ENCODE measurements at places on chromosomes 4 and X.

- DNase-seq = no peak
Observed at GRCh38 chr4:39524161-39524957, 2.9 kb downstream of the UGDH start.

GRCh38 chrX:13440176-13440575, 120.3 kb upstream of the ATXN3L start:
- DNase-seq = no peak

GRCh38 chr4:101221294-101221693, 126.0 kb downstream of the PPP3CA start:
- no peak for DNase-seq

GRCh38 chrX:64842492-64842891, 133.8 kb downstream of the ZC4H2 start:
- peak; percentile 43 for DNase-seq

GRCh38 chrX:72272868-72273267, 4.2 kb downstream of the RPS4X start:
- no peak for DNase-seq

DNA sequence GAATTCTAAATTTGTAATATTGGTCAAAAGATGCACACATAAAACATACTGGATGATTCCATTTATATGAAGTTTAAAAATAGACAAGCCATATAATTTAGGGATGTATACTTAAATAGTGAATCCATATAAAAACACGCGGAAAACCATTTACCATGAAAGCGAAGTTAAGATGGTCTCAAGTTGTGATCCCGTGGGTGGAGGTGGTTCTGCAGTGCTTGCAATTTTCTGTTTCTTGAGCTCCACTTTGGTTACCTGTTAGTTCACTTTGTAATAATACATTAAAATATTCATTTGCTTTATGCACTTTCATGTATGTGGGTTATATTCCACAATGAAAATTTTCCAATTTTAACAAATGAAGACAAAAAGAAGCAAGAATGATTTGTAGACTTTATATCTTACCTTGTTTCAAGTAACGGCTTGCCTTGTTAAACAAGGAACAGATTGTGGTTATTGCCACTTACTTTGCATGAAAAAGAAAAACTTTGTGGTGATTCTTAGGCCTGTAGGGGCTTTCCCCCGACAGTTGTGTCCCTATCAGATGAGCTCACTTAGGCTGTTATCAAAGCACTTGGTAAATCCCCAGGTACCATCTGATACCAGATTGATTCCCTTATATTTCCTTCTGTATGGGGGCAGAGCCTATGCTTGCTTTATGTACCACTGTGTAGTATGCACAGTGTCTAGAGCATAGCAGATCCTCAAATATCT, 12.2 kb downstream of the UCP1 start:
- no peak for DNase-seq

- DNase-seq = no peak
Observed at GRCh38 chr4:98352396-98352795, 91.2 kb downstream of the RAP1GDS1 start.

DNA sequence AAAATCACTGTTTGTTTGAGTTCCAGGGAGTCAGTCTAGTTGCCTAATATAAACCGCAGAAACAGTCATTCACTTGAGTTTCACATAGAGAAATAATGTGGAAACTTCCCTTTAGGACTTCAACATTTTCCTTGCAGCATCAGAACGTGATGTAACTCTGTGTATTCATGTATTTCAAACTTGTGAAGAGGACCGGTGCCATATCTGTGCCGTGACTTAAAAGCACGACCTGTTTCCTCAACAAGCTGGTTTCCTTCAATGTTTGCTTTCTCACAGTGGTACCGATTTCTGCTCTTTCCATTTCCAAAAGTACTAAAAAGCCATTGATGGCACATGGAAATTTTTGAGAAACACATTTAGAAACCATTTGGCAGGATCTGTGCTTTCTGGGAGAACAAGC, 166.6 kb upstream of the RAPGEF2 start:
- no peak for DNase-seq

GRCh38 chr4:3374667-3375066, 67.1 kb upstream of the HGFAC start:
- DNase-seq = no peak

GRCh38 chr4:118776157-118776954, 59.6 kb downstream of the SEC24D start:
- no peak for DNase-seq

GRCh38 chr4:12005471-12005870, 576.8 kb upstream of the HS3ST1 start:
- DNase-seq = no peak

- DNase-seq = no peak
Observed at GRCh38 chr4:167100120-167100519, 134.2 kb downstream of the SPOCK3 start.

DNA sequence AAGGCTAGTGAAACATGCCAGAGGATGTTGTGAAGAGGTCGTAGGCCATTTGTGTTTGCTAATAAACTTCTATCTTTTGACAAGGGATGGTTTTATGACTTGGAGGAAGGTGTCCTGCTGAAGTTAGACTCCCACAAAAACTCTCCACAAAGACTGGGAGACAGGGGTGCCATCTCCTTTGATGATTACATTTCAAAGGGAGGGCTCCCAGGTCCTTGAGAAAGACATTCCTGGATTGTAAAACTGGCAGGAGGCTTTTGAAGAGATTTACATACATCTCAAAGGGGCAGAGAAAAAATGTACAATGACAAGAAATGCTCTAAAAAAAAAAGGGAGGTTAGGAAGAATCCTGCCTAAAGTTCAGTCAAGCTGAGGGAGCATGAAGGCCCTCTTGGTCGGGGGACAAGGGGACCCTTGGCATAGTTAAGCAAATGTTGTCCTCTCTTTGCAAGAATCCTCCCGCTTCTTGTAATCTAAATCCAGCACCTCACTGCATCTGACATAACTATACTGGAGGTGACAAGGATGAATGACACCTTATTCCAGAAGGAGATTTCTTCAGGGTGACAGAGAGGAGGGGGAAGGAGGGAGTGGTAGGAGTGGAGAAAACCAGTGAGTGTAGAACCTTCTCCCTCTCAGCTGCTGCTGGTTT, 41.1 kb upstream of the MGST2 start:
- DNase-seq = no peak

- DNase-seq = no peak
Observed at GRCh38 chr4:8651661-8652180, 59.2 kb downstream of the CPZ start.

DNA sequence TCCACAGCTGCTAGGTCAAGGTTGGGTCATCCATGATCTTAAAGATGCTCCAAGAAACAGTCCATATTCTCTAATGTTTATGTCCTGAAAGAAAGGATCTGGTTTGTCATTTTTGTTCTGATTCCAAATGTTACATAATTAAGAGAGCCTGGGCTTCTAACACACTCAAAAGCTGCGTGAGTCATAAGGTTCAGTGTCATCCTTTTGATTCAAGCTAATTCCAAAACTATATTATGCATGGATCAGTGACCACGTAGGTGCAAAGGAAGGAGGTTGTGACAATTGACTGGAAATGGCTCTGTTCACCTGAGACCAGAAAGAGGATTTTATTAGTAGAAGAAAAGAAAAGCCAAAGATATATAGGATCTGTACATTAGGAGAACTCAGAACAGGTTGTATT, 268.7 kb upstream of the GK2 start:
- no peak for DNase-seq

GRCh38 chr4:53576676-53577372, 14.5 kb downstream of the LNX1 start:
- DNase-seq = no peak

DNA sequence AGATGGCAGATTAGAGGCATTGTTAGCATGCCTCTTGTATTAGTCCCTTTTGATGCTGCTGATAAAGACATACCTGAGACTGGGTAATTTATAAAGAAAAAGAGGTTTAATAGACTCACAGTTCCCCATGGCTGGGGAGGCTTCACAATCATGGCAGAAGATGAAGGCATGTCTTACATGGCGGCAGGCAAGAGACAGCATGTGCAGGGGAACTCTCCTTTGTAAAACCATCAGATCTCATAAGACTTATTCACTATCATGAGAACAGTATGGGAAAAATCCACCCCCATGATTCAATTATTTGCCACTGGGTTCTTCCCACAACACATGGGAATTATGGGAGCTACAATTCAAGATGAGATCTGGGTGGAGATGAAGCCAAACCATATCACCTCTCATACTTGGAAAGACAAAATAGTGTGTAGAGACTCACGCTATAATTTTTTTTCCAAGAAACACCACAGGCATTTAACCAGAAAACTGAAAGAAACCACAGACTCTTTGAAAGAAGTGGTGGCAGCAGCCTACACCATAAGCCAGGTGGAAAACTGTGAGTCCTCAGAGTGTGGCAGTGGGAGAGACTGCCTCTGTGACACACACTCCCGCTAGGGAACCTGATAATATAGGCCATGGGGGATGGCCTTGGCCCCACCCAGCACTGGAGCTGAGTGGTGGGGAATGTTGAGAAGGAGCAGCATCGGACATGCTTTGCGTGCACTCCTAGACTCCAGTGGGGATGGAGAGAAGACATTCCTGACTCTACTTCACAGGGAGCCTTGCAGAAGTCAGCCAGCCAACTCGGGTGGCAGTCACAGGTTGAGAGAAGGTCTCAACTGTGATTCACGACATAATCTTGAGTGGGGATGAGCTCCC, 51.5 kb downstream of the SLC2A9 start:
- DNase-seq = no peak

DNA sequence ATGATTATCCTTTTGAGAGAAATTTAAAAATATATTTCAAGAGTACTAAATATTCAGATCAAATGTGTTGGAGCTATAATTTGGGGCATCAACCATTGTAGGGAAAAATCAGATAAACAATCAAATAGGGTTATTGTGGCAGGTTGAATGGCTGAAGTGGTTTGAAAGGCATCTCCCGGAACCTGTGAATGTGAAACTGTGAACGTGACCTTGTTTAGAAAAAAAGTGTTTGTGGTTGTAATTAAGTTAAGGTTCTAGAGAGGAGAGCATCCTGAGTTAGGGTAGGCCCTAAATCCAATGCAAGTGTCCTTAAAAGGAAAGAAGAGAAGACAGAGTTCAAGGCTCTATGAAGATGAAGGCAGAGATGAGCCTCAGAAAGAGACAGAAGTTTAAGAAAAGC, 37.4 kb downstream of the ADGRA3 start:
- DNase-seq = no peak

DNA sequence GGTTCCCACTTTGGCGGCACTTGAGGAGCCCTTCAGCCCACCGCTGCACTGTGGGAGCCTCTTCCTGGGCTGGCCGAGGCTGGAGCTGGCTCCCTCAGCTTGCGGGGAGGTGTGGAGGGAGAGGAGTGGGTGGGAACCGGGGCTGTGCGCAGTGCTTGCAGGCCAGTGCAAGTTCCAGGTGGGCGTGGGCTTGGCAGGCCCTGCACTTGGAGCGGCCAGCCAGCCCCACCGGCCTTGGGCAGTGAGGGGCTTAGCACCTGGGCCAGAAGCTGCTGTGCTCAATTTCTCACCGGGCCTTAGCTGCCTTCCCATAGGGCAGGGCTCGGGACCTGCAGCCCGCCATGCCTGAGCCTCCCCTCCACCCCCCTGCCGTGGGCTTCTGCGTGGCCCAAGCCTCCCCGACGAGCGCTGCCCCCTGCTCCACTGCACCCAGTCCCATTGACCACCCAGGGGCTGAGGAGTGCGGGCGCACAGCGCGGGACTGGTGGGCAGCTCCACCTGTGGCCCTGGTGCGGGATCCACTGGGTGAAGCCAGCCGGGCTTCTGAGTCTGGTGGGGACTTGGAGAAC, 474.3 kb downstream of the MID1IP1 start:
- no peak for DNase-seq

DNA sequence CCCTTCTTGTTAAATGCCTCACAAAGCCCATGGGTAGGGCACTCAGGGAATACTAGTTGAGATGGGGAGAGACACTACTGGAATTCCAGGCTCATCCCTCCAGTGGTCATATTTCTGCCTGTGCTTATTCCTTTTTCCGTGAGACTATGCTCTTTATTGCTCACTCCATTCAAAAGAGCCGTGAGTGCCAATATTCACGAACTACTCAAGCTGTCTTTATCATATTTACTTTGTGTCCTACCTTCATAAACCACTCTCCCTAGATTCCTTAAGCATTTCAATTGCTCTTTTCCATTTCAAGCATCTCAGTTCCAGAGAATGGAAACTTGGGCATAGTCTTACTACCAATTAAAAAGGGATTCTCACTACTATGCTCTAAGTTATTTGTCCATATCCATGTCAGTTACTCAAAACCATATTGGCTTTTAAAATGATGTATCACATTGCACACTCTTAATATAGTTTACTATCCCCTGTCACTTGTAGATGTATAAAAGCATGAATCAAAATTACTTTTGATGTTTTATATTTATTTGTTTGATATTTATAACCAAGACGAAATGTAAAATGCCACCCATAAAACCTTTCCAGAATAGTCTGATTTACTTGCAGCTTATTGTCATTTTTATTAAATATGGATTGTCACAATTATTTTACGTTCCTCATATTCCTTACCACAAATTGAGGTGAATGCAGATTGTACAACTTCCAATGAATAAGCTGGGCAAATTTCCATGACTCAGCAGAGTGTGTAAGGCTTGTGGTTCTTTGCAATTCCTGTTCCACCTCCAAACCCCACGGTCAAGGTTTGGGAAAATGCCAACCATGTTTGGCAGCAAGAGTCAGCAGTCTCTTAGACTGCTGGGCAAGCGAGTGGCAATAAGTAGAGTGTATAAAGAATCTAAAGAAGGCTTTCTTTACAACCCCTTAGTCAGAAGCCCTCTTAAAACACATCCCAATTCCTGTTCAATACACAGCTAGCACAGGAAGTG, 24.4 kb downstream of the ENOX2 start:
- no peak for DNase-seq

DNA sequence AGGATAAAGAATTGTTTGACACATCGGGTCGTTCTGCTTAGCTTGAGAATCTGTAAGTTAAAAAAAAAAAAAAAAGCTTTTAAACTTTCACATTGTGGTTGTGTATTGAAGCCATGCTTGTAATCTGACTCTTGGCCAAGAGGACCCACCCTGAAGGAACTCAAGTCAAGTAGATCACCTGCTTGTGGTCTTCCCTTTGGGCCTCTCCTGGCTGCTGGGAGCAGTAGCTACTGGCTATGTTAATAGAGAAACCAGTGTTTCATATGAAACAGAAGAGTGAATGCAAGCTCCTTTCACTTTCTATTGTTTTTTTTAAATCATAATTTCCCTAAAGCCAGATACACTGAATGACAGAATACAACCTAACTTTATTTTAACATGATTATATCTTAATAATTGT, 402.4 kb upstream of the NDST4 start:
- no peak for DNase-seq

- DNase-seq = no peak
Observed at GRCh38 chrX:46244451-46244850, 300.8 kb downstream of the ZNF674 start.

DNA sequence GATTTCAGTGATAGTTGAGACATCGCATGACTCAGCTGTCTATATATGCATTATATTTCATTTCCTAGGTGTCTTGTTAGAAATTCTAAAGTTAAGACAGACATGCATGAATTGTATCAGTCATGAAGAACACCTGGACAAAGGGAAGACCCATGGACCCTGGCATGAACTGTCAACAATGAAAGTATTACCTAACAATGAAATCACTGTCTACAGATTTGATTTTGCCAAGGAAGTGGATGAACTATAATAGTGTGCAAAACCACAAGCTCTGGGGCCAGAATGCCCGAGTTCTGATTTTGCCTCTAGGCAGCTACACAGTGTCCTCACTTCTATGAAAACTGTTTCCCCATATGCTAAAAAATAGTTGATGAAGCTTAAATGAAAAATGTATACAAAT, 386.1 kb downstream of the NLGN4X start:
- DNase-seq = no peak

GRCh38 chrX:68273887-68274286, 159.4 kb downstream of the OPHN1 start:
- DNase-seq = no peak

- no peak for DNase-seq
Observed at GRCh38 chrX:75547783-75548182, 24.9 kb upstream of the ZDHHC15 start.

Measured in activated T-cell treated with anti-CD3 and anti-CD28 coated beads, Interleukin-2, amount 50 U/mL, for 24 hours (primary cell).